Right atrium auricular region (tissue), 2 donors: ENCODE measurements at places on chromosomes 5 and 9. TPM values are rescaled to one million over a fixed set of nuclear protein-coding genes. Genes with fewer than 3 reads are reported as not detected.

DNA sequence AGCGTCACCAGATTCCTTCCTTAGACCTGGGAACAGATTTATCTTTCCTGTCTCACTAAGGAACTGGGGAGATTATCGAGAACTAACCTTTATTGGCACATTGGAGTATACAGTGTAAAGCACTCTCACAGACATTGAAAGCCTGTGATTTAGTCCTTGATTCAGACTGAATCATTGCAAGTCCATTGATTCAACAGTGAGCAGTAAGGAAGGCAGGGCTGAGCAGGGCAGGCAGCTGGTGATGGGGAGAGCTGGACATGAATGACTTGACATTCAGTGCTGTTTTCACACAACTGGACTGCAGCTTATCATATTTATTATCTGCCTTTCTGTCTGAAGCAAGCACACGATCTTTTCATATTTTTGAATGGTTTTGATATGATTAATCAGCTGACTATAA lies 16.2 kb downstream of the ISOC1 start:
- DNase-seq, result no peak

- no peak for DNase-seq
Observed at GRCh38 chr5:74516211-74516636, 124.3 kb downstream of the ENC1 start.

- DNase-seq, result no peak
Observed at GRCh38 chr5:156387391-156387790, 60.4 kb downstream of the SGCD start.

- no peak for DNase-seq
Observed at GRCh38 chr9:121558473-121558872, 58.8 kb upstream of the GGTA1 start.

- DNase-seq, result no peak
Observed at GRCh38 chr5:155738616-155739015, 588.3 kb upstream of the SGCD start.

- no peak for DNase-seq
Observed at GRCh38 chr5:5751498-5751897, 329.0 kb downstream of the ICE1 start.

- DNase-seq, result no peak
Observed at GRCh38 chr5:98085593-98085992, 687.9 kb upstream of the RGMB start.

DNA sequence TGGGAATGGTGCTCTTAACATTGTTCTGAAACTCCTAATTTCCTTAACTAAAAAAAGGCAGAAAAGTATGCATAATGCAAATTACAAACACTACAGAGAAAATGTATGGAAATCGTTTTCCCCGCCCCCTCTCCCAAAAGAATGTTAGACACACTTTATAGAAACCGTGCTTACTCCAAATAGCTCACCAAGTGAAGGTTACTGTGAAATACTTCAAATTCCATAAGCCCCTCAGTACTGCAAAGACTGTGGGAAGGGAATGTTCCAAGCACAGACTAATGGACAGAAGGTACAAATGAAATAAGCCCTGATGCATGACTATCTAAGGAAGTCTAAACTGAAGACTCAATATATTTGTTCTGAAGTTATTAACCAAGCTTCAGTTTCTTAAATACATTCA lies 12.5 kb downstream of the MAPKAP1 start:
- no peak for DNase-seq

DNA sequence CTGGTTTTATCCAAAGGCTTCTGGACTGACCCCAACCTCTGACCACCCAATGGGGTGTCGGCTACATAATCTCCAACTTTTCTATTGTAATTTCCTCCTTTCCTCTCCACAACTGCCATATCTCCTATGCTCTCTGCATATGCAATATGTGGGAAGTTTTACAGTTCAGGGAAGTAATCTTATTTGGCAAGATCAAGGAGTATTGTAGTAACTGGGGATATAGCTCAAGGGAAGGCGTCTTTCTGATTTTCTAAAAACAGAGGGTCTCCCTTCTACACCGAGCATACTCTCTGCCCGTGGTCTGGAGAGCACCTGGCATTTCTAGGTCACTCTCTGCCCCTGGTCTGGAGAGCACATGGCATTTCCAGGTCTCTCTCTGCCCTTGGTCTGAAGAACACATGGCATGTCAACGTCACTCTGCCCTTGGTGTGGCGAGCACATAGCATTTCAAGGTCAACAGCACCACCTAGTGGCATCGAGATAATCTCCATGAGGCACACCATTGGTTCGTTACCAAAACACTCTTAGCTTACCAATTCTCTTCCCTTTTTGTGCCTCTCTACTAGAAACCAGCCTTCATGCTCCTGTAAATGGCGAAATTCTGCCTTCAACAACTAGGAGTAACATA lies 616.4 kb upstream of the NUDT12 start:
- peak; percentile 63 for DNase-seq

- peak; percentile 51 for DNase-seq
Observed at GRCh38 chr9:126335837-126336735, 9.5 kb downstream of the MVB12B start.

DNA sequence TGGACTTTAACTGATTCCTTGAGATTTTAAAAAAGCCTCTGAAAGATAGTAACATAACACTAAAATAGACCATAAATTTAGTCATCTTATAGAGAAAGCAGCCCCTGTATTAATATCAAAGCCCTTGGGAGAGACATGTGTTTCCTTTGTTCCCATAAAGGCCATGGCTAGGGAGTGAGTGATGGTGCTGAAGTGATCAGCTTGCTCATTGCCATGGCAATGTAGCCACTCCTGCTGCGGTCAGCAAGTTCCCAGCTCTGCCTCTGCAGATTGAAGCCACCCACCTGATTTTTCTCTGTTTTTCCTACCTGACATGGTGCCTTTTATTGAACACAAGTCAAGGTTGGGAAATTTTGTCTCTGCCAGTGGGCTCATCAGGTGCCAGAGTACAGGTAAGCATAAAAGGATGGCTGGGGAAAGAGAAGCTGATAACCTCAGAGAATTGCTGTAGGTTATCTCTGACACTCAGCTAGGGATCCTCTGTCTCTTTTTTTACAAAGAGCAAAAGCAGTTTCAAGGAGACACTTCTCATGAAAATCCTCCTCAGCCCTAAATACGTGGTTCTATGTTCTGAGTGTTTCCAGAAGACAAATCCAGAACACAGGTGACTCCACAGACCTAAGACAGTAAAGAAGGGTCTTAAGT lies 296.3 kb upstream of the NMUR2 start:
- no peak for DNase-seq

Gene CACNA1B
- 0.04 TPM for total RNA-seq

Gene TRAF1
- total RNA-seq, result 3.0 TPM

Gene LRRTM2
- total RNA-seq, result not detected

Gene CCDC187
- not detected for total RNA-seq

Gene MYO10
- 5.5 TPM for total RNA-seq
